ENCODE measurements at places on chromosomes 6 and 20. TPM values are rescaled to one million over a fixed set of nuclear protein-coding genes. Genes with fewer than 3 reads are reported as not detected.

The DAAM2 gene
- total RNA-seq, result 6.5 TPM

The GPLD1 gene
- total RNA-seq, result 0.87 TPM

The OPRM1 gene
- total RNA-seq, result not detected

The GJA10 gene
- total RNA-seq, result not detected

The DZANK1 gene
- total RNA-seq, result 1.5 TPM

The MCM9 gene
- total RNA-seq, result 14.1 TPM

The ZNF334 gene
- total RNA-seq, result 4.8 TPM

The VIP gene
- not detected for total RNA-seq

The SLC26A8 gene
- not detected for total RNA-seq

The GGTLC1 gene
- total RNA-seq, result not detected

The PFDN4 gene
- 164 TPM for total RNA-seq

The PACRG gene
- total RNA-seq, result 0.33 TPM

The HSPA1L gene
- 0.89 TPM for total RNA-seq

The ANKRD6 gene
- total RNA-seq, result 2.0 TPM

The FOXC1 gene
- total RNA-seq, result 1.5 TPM

The FUCA2 gene
- 67.4 TPM for total RNA-seq

The MUC21 gene
- total RNA-seq, result not detected

The WFDC5 gene
- total RNA-seq, result not detected

The EDEM2 gene
- 56.7 TPM for total RNA-seq

The BNIP5 gene
- not detected for total RNA-seq

The SH3BGRL2 gene
- 6.7 TPM for total RNA-seq

The PNPLA1 gene
- not detected for total RNA-seq

The SLC23A2 gene
- 11.2 TPM for total RNA-seq

The MRPS18B gene
- 87.9 TPM for total RNA-seq

The ZBP1 gene
- not detected for total RNA-seq

The PLAGL1 gene
- 11.4 TPM for total RNA-seq

The ELOVL2 gene
- total RNA-seq, result not detected

The TRIM40 gene
- not detected for total RNA-seq

The LST1 gene
- total RNA-seq, result not detected

The FRMD1 gene
- total RNA-seq, result under 0.01 TPM

The IMPG1 gene
- 0.37 TPM for total RNA-seq
